ENCODE measurements at places on chromosomes 7 and 10.

DNA sequence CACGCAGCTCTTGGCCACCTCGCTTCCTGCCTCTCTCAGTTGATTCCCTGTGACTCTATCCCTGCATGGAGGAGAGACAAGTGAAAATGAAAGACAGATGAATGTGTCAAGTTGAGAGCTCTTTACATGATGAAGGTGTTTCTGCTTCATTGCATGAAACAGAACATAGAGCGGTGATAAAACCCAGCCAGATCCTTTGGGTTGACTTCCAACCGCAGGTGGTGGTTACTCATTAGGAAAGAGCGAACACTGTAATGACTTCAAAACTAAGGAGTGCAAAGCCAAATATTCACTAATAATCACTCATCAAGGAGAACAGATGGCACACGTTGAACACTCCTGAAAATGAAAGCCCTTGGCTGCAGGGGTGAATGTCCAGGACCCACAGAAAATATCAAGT, 31.8 kb upstream of the WDR11 start:
- no peak for DNase-seq

DNA sequence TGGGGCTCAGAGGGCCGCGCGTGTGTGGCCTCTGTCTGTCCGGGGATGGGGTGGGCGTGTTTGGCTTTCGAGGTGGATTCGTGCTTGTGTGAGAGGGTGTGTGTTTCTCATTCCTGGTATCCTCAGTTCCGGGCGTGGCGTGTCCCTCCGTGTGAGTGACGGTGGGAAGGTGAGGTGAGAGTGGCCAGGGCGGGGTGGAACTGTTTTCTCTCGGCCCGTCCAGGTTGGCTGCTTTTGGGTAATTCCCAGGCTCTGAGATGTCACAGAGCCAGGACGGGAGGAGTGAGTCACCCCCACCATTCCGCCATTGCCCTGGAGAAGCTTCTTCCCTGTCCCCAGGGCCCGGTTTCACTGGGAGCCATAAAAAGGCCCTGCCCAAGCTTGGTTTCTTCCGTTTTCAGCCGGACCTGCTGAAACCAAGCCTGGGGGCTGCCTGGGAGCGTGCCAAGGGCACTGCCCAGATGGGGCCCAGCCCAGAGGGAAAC, 21.3 kb upstream of the CLDN4 start:
- DNase-seq = no peak

- no peak for DNase-seq
Measured at GRCh38 chr7:2929321-2930201, 85.5 kb upstream of the GNA12 start.

- DNase-seq = no peak
Measured at GRCh38 chr7:155144371-155144770, 74.2 kb downstream of the HTR5A start.

GRCh38 chr10:69382382-69383117, 34.2 kb downstream of the TACR2 start:
- DNase-seq = no peak

DNA sequence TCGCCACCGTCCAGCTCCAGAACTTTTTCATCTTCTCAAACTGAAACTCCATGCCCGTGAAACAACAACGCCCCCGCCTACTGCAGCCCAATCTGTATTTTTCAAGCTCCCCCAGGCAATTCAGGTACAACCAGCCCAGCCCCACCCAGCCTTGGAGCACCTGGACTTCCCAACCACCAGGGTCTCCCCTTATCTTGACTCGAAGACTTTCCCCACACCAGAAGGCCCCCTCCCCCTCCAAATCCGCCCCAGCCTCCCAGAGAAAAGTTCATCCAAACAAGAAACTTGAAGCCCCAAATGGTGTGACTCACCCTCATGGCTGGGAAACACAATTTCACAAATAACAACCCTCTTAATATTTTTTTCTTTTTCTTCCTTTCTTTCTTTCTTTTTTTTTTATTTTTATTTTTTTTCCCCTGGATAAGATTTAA, 10.6 kb downstream of the ZCCHC24 start:
- no peak for DNase-seq

DNA sequence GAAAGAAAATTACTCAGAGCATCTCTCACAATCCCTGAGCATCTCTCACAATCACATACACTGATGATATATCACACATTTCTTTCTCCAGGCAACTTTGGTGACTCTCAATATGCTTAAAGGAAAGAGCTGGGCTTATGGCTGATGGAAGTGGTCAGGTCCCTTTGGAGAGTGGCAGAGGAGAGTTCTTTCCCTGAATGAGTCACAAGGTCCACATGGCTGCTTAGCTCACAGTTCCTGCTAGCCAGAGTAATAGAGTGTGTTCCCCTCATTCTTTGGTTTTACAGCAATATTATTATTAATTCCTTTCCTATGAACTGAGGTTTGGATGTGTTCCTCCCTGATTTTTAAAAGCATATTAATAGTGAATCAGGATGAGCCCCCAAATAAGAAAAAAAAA, 287.4 kb downstream of the C7orf25 start:
- no peak for DNase-seq

- DNase-seq = no peak
Measured at GRCh38 chr7:120691915-120692314, 166.0 kb downstream of the TSPAN12 start.

- DNase-seq = no peak
Measured at GRCh38 chr7:108103558-108104298, 26.4 kb downstream of the LAMB4 start.

GRCh38 chr10:83212632-83213334, 926.5 kb upstream of the GHITM start:
- DNase-seq = no peak

DNA sequence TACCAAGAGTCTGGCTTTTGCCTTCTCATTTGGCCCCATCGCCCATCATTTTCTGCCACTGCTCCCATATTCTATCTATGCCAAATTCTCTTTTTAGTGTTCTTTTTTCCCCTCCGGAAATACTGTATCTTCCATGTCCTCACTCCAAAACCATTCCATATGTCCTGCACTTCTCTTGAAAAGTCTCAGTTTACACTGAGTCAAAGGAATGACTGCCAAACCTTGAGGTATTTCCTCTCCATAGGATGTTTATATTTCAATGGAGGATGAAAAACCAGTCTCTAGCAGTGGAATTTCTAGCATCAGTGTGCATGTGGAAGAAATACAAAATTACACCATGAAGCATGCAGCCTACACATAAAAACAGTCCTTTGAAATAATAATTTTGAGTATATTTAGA, 121.4 kb upstream of the PHYHIPL start:
- DNase-seq = no peak

GRCh38 chr10:123912466-123912865, 20.9 kb upstream of the CPXM2 start:
- DNase-seq = no peak

DNA sequence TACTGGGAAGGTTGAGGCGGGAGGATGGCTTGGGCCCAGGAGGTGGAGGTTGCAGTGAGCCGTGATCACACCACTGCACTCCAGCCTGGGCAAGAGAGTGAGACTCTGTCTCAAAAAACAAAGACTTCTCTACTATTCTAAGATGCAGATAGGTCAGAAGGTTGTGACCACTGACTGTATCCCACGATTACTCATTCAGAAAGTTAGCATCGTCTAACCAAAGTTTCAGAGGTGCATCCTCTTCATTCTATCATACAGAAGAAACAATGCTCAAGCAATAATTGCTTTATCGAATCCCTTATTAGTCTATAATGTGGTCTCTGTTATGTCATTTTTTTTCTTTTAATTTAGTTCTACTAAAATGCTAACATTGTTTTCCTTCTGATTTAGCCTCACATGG, 348.7 kb upstream of the LRGUK start:
- no peak for DNase-seq

- no peak for DNase-seq
Measured at GRCh38 chr10:95201736-95202135, 7.7 kb downstream of the ACSM6 start.

GRCh38 chr7:139643951-139644585, 120.6 kb downstream of the CLEC2L start:
- DNase-seq = no peak

- DNase-seq = no peak
Measured at GRCh38 chr7:149797771-149798170, 24.4 kb upstream of the ZNF467 start.

DNA sequence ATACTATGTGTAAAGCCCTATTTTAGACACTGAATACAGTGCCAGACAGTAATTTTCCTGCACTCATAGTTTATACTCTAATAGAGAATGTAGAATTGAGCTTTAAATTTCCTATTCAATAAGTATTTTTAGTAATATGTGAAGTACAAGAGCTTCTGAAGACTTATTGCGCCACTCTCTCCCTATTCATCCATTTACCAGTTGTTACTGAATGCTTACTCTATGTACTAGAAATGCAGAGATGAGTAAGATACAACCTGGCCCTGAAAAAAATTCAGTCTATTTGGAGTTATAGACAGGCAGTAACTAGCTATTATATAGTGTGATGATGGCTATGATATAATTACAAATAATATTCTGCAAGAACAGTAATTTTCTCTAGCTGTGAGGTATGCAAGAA, 98.8 kb downstream of the ADK start:
- no peak for DNase-seq

- no peak for DNase-seq
Measured at GRCh38 chr7:77407906-77408305, 8.2 kb downstream of the GSAP start.
